ENCODE measurements at places on chromosomes 2 and 18.

DNA sequence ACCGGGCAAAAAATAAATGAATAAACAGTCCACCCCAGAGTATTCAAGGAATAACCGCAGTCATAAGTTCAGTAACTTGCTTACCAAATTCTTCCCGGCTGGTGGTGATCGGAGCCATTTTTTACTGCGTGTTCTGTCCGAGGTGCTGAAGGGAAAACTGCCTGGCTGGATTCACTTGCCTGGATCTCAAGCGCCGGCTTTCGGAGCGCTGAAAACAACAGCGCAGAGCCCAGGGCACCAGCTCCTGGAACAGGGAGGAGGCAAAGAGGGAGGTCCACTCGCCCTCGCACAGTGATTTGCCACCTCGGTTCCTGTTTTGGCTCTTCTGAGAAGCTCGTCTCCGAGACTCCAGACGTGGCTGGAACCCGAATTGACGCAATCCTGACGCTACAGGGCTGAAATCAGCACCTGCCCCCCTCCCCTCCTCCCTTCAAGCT lies at the start of gene SYT4:
TSS of gene SYT4 (minus strand) at position 327 of the 437 bp plus-strand sequence. CDS start at position 118, 209 bp downstream.
- no peak for DNase-seq

DNA sequence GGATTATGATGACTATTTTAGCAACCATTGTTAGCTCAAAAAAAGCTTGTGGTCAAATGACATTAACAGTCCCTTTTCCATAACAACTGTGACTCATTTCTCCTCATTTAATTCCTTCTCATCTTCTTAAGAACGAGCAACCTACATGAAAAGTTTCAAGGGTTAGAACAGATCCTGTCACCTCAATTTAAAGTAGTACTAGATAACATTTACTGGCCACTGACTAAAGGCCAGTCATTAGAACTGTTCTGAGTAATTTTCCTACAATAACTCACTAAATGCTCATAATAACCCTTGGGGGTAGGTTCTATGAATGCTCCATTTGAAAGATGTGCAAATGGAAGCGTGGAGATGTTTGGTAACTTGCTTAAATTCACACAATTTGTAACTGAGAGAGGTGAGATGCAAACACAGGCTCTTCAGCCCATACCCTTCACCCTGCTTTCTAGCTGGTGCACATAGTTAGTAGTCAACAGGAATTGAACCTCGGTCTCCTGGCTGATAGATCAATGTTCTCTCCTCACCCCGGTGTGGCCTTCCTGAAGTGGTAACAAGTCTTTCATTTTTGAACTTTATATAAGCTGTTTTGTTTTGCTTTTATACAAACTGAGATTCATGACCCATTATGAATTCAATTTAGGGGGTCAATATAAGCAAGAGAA lies 212.5 kb downstream of the SETBP1 start:
- DNase-seq = peak; percentile 34

- peak; percentile 38 for DNase-seq
These were observed 26.9 kb upstream of the DTNB start for GRCh38 chr2:25700221-25700660.

GRCh38 chr2:12705742-12706141 lies 11.0 kb upstream of the TRIB2 start:
- DNase-seq = no peak

- DNase-seq = no peak
These were observed 381.2 kb downstream of the TXNL1 start for GRCh38 chr18:56257205-56257604.

- no peak for DNase-seq
These were observed 850.4 kb downstream of the ERBB4 start for GRCh38 chr2:211688196-211688595.

GRCh38 chr2:11697103-11697871 lies 27.3 kb upstream of the NTSR2 start:
- DNase-seq = no peak

DNA sequence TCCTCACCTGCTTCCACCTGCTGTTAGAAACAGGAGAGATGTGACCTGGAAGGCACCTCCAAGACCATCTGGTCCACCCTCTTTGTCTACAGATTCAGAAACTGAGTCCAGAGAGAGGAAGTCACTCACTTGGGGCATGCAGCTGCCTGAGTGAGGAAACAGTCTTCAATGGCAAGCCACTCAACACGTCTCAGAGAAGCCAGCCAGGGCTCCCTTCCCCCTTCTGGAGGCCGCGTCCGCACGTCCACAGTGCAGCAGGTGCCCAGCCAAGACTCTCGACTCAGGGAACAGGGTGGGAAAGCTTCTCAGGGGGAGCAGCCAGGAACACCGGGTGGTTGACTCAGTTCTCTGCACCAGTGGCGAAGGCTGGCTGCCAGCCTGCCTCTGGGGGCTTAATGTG lies 201.7 kb downstream of the BCL11A start:
- no peak for DNase-seq

DNA sequence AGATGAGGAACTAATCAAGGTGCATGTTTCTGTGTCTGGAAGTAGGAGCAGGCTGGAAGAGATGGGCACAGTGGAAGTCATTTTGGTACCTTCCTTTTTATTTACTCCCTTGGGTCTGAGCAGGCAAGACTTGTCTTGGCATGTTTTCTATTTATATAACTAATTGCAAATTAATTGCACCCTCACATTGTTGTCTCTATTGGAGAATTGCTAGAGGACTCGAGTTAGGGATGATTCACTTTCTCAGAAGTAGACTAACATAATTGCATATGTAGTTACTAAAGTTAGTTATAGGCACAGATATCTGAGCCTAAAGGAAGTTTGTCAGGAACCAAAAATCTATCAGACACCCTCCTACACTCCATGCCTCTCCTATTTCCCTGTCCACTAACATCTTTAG lies 92.8 kb upstream of the NRP2 start:
- DNase-seq = no peak

GRCh38 chr18:3972291-3972930 lies 482.7 kb downstream of the DLGAP1 start:
- DNase-seq = no peak

All from activated T-cell treated with anti-CD3 and anti-CD28 coated beads, Interleukin-2, amount 50 U/mL, for 48 hours (primary cell).